ENCODE measurements at places on chromosomes 16 and 17. TPM values are rescaled to one million over a fixed set of nuclear protein-coding genes. Genes with fewer than 3 reads are reported as not detected.

Gene NOXO1
- not detected for total RNA-seq

Gene GGA3
- total RNA-seq = 30.8 TPM

Gene SKA2
- 48.8 TPM for total RNA-seq

Gene CCR7
- total RNA-seq = 1.1 TPM

Gene PRSS33
- total RNA-seq = not detected
